ENCODE measurements at places on chromosomes 5 and 9.

GRCh38 chr9:14052359-14052758 is 261.6 kb downstream of the NFIB start:
- no peak for DNase-seq

- DNase-seq: no peak
Observed at GRCh38 chr5:140951636-140952035, 14.6 kb upstream of the PCDHAC2 start.

GRCh38 chr5:137395011-137395755 is 103.9 kb downstream of the SPOCK1 start:
- DNase-seq: no peak

GRCh38 chr5:90000351-90000750 is 409.2 kb downstream of the CETN3 start:
- DNase-seq: no peak

- DNase-seq: peak; percentile 85
Observed at GRCh38 chr9:91843623-91844148, 106.3 kb downstream of the ROR2 start.

DNA sequence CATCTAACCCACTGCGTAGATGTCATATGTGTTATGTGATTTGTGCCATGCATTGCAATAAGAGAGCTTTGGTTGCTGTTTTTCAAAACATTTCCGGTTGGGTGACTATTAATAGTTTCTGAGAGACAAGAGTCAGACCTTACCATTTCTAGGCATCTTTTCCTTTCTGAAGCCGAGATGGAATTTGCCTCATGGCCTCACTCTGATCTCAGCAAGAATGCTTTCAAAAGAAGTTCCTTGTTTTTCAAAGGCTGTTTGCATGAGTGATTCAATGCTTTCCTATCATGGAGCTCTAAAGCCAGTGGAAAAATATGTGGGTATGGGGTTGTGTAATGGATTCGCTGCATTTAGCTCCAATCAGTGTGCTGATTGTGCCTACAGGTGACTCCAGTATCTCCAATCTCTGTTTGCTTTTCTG is 203.1 kb upstream of the PPP1R2B start:
- no peak for DNase-seq

DNA sequence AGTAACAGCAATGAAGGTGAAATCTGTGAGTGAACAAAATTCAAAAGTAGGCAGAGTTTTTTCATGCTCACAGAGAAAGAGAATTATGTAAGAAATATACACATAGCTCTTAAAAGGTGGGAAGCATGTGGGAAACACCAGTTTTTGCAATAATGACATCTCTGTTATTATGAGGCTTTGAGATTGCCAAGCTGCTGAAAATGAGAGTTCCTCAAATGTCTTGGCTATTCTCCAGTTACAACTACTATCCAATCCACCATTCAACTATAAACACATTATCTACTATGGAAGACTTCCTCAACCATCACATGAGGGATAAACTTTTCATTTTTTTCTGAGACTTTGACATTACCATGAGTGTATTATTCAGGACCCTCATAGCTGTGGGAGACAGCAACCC is 420.8 kb upstream of the ACTBL2 start:
- DNase-seq: no peak

- no peak for DNase-seq
Observed at GRCh38 chr9:107312376-107313050, 29.4 kb downstream of the RAD23B start.

DNA sequence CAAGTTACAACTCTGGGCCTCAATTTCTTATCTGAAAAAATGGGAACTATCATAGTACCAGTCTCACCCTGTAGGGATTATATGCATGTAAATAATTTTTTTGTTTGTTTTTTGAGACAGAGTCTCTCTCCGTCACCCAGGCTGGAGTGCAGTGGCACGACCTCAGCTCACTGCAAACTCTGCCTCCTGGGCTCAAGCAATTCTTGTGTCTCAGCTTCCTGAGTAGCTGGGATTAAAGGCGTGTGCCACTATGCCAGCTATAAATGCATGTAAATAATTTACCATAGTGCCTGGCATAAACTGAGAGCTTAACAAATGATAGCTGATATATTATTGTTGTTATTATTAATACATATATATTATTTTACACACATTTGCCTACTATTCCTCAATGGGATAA is 3.0 kb upstream of the ARHGAP26 start:
- DNase-seq: no peak

DNA sequence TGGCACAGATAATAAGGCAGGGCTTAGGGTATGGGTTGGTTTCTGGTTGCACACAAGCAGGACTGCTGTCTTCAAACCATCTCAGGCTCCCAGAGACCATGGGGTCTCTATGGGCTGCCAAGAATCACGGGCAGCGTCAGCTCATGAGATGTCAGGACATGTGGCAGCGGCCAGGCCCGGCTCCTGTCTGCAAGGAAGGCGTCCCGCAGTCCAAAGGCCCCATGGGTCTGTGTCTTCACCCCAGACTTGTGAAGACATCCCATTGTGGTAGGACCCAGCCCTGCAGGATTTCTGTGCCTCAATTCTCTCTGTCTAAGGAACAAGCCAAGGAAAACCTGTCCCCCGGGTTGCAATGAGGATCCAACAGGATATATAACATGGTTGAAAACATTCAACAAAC is 32.6 kb downstream of the IPPK start:
- DNase-seq: peak; percentile 72

GRCh38 chr5:132489051-132489770 is 1.4 kb downstream of the IRF1 start:
- peak; percentile 13 for DNase-seq

- no peak for DNase-seq
Observed at GRCh38 chr9:35948901-35949318, 9.0 kb downstream of the OR2S2 start.

GRCh38 chr9:27198190-27198589 is 89.2 kb downstream of the TEK start:
- DNase-seq: no peak

DNA sequence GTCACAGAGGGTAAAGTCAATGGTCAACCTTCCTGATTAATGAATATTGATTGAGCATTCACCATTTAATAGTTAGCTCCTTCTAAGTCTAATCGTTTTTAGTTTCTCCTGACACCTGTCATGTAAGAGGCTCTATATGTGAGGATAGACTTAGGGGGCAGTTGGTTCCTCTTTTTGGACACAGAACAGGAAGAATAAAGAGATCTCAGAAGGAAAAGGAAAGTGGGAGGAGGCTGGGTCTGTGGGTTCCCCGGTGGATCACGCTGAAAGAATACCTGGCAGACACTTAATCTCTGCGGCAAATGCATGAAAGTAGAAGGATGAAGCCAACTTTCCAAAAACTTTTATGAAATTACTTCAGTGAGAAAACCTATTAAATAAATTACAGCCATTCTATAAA is 98.4 kb downstream of the PDE4D start:
- no peak for DNase-seq

DNA sequence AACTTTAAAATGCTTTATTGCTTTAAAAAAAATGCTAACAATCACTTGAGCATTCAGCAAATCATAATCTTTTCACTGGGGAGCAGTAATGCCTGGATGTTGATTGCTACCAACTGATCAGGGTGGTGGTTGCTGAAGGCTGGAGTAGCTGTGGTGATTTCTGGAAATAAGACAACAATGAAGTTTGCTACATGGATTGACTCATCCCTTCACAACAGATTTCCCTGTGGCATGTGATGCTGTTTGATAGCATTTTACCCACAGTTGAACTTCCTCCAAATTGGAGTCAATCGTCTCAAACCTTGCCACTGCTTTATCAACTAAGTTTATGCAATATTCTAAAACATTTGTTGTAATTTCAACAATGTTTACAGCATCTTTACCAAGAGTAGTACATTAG is 83.3 kb downstream of the MLLT3 start:
- no peak for DNase-seq

- DNase-seq: no peak
Observed at GRCh38 chr5:147481874-147482705, 27.8 kb downstream of the DPYSL3 start.

DNA sequence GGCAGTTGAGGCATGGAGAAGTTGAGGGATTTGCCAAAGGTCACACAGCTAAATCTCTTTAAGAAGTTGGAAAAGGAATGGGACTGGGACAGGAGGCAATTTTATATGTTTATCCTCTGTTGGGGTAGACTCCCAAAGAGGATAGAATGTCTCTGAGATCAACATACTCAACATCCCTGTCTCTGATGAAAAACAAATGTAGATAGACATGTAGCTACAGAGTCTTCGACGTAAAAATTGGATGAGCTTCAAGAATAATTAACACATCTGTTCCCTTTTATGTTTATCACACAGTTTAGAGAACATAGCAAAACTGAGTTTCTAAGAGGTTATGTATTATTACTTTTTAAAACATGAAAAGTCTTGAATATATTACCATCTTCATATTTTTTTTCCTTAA is 204.6 kb upstream of the CD180 start:
- DNase-seq: no peak

DNA sequence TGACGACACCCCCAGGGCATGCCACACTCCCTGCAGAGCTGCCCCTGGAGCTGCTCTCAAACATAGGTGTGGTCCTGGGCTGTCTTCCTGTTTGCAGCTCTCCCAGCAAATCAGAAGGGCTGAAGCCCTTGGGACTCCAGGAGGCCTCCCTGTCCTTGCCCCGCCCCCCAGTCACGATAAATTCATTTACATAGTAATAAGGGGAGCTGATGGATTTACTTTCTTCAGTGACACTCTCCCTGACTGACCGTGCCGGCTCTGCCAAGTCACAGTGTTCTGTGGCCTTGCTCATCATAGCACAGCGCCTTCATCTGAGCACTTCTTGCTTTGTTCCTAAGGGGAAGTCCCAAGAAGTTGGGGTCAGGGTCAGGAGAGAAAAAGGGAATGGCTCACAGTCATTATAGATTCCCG is 121.4 kb downstream of the ENC1 start:
- DNase-seq: no peak

GRCh38 chr9:131306397-131307004 is 17.0 kb downstream of the PLPP7 start:
- no peak for DNase-seq

DNA sequence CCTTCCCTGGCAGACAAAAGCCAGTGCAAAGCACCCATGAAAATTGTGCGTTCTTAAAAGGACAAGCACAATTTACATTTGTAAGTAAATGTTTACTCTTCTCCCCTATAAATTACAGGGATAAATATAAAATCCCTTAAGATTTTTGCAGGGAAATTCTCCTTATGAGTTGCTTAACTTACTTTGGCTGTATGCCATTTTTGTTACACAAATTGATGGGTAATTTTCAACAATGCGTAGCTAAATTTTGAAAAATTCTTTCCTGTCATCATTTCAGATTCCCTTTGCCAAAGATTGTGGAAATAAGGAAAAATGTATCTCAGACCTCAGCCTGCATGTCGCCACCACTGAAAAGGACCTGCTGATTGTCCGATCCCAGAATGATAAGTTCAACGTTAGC is 64.2 kb upstream of the ITGA2 start:
- DNase-seq: no peak

- DNase-seq: no peak
Observed at GRCh38 chr9:32782476-32783167, 718 bp upstream of the TMEM215 start.

GRCh38 chr9:123225995-123226394 is 42.4 kb downstream of the STRBP start:
- DNase-seq: no peak

DNA sequence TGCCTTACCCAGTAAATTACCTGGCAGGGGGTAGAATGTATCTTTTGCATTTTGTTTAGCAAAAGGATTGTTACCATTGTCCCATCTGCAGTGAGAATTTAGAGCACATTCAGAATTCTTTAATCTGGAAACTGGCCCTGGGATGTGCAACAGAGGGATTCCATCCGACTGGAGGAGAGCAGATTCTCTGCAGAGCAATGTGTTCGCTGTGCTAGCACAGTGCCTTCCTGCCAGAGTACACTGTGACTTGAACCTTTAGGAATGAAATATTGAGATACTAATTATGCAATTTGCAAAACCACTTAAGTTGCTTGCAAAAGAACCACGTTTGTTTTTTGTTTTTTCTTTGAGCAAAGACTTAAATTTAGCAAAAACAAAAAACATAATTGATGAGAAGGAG is 22.5 kb upstream of the DMRT1 start:
- DNase-seq: no peak

- no peak for DNase-seq
Observed at GRCh38 chr9:109962215-109962614, 182.2 kb downstream of the PALM2AKAP2 start.

GRCh38 chr9:98264516-98264915 is 9.1 kb upstream of the TBC1D2 start:
- no peak for DNase-seq

DNA sequence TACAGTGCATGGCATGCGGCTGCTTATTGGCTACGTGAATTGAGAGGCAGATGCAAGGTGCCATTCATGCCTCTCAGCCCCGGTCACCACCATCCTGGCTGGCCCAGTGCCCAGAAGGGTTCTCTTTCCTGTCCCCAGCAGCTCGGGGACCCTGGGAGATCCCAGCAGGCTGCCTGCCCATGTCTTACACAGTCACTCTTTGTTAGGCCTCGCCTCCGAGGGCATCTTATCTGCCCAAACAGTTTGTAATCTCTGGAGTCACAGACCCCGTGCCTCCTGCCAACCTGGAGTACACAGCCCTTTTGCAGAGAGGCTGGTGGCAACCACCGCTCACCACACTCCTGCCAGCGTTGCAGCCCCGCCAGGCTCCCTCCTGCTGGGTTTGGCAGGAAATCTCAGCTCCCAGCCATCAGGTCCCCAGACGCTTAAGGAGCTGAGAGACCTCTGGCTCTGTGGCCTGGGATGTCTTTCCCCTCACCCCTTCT is 7.0 kb upstream of the AK1 start:
- no peak for DNase-seq

DNA sequence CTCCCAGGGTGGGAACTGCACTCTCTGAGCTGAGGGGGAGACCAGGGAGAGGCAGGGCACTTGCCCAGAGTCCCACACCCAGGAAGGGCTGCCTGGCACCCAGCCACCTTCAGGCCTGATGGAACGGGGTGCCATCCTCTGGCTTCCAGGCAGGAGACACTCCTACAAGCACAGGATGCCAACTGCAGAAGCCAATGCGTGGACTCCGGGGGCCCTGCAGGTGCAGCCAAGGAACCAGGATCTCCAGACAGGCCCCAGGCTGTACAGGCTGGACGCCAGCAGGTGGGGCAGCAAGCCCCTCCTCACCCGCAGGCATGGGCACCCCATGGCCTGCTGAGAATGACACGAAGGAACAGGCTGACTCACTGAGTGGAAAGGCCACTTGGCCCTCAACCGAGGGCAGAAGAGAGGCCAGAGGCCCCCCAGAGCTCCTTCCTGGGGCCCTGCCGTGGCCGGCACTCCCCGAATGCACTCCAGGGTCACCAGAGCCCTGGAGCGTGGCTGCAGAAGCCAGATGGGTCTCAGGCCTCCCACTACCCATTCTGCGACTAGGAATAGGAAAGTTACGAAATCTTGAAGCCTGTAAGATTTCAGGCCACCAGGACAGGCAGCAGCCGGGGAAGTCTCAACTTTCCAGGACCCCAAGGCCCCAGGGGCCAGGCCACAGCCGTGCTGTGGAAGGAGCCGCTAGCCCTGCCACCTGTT is 15.7 kb downstream of the NACC2 start:
- no peak for DNase-seq
